Regular cardiac myocyte (primary cell): ENCODE measurements at places on chromosomes 3 and 15. TPM values are rescaled to one million over a fixed set of nuclear protein-coding genes. Genes with fewer than 3 reads are reported as not detected.

Gene CCDC71
- 14.9 and 23.0 TPM in 2 replicates for total RNA-seq

Gene MASP1
- total RNA-seq, result 2.5 and 6.2 TPM in 2 replicates

Gene TBC1D23
- total RNA-seq, result 66.3 and 101 TPM in 2 replicates

Gene TNIK
- 29.9 and 38.3 TPM in 2 replicates for total RNA-seq

Gene CCR2
- total RNA-seq, result not detected in 2 replicates

Gene PDCD6IP
- 145 and 260 TPM in 2 replicates for total RNA-seq

Gene ATP2C1
- 179 and 196 TPM in 2 replicates for total RNA-seq

Gene GOLGA8M
- total RNA-seq, result 0.19 and 0.56 TPM in 2 replicates

Gene RTP4
- 0.58 and 0.85 TPM in 2 replicates for total RNA-seq

Gene EDEM1
- total RNA-seq, result 18.3 and 49.3 TPM in 2 replicates

Gene TLR9
- total RNA-seq, result not detected in 2 replicates

Gene HRG
- total RNA-seq, result not detected in 2 replicates

Gene PRTG
- 1.9 and 2.3 TPM in 2 replicates for total RNA-seq

Gene ROBO1
- total RNA-seq, result 57.3 and 80.6 TPM in 2 replicates

Gene AADAC
- 1.9 and 7.0 TPM in 2 replicates for total RNA-seq

Gene NRROS
- total RNA-seq, result 0.58 and 0.85 TPM in 2 replicates

Gene TRPM1
- total RNA-seq, result under 0.01 TPM in 1 of 2 replicates, not detected in the other

Gene CYP1A2
- not detected in 2 replicates for total RNA-seq

Gene SLITRK3
- not detected in 2 replicates for total RNA-seq

Gene KNL1
- total RNA-seq, result 2.5 and 24.7 TPM in 2 replicates

Gene CASR
- total RNA-seq, result under 0.01 TPM in 1 of 2 replicates, not detected in the other

Gene ECE2
- total RNA-seq, result not detected in 2 replicates

Gene SNTN
- total RNA-seq, result not detected in 2 replicates

Gene TRPM7
- total RNA-seq, result 34.3 and 60.9 TPM in 2 replicates

Gene LIPH
- total RNA-seq, result 0.96 and 2.3 TPM in 2 replicates

Gene TM6SF1
- 0.85 and 0.96 TPM in 2 replicates for total RNA-seq

Gene GOLGA6L1
- not detected in 2 replicates for total RNA-seq

Gene AAGAB
- total RNA-seq, result 51.9 and 55.8 TPM in 2 replicates

Gene DAG1
- 39.5 and 53.8 TPM in 2 replicates for total RNA-seq

Gene NEK11
- total RNA-seq, result 4.2 and 7.6 TPM in 2 replicates

Gene EIF2B5
- 29.3 and 39.1 TPM in 2 replicates for total RNA-seq

Gene AKAP13
- total RNA-seq, result 41.4 and 56.7 TPM in 2 replicates
